Kasumi-1 (cell line): ENCODE measurements at places on chromosomes 5 and 9.

- DNase-seq: no peak
These were observed 125.1 kb downstream of the KCNIP1 start for GRCh38 chr5:170628691-170629565.

DNA sequence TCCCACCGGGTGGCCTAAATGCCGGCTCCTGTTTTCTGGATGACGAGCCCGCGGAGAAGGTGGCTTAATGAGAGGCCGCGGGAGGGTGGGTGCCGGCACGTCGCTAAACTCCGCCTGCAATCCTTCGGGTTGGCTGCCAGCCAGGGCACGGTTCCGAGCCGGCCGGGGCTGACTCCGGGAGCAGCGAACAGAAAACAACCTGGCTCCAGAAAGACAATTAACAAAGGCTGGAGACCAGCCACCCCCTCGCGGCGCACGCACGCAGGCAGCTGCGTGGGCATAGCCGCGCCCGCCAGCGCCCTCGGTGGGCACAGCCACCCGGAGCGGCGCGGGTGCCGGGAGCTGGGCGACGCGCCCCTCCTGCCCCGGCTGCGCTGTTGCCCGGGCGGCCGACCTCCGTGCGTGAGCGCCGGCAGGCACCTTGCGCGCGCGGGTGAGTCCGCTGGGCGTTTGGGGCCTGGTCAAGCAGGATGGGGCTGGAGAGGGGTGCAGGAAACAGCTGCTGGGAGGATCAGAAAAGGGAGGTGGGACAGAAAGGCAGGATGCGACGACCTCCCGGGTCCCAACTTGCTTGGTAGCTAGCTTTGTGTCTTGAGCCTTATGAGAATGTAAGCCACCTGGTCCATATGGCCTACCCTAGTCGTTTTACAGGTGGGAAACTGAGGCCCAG lies at the start of gene ARHGEF37:
Gene ARHGEF37, plus strand, starts transcription at position 307 of the 670 bp plus-strand sequence. CDS start 16,272 bp downstream, outside the sequence.
- DNase-seq: no peak

- DNase-seq: no peak
These were observed 79.3 kb upstream of the ITGA1 start for GRCh38 chr5:52708463-52708862.

- no peak for DNase-seq
These were observed 37.3 kb upstream of the ZNF622 start for GRCh38 chr5:16502866-16503265.

GRCh38 chr5:51651889-51652288 lies 268.6 kb downstream of the ISL1 start:
- no peak for DNase-seq

DNA sequence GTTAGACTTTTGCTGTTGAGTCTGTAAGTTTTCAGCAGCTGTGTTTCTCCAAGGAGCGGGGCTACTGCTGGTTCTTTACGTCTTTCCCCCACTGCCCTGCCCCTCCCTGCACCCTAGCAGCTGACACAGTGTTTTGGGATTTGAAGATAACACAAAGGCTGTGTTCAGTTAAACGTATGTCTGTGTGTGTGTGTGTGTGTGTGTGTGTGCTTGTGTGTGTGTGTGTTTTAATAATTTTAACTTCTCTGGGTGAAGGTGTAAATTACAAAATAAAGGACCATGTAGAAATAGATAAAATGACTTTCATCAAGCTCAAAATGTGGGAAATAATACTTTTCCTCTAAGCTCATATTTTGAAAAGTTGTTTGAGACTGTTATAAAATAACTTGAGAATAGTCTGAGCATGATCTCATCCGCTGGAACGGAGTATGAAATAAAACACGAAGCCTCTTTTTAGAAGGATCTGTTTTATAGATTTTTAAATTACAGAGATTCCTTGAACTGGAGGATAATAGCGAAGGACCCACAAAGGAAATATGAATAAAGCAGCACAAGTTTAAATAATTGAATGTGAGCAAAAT lies 10.9 kb downstream of the ABL1 start:
- DNase-seq: no peak

DNA sequence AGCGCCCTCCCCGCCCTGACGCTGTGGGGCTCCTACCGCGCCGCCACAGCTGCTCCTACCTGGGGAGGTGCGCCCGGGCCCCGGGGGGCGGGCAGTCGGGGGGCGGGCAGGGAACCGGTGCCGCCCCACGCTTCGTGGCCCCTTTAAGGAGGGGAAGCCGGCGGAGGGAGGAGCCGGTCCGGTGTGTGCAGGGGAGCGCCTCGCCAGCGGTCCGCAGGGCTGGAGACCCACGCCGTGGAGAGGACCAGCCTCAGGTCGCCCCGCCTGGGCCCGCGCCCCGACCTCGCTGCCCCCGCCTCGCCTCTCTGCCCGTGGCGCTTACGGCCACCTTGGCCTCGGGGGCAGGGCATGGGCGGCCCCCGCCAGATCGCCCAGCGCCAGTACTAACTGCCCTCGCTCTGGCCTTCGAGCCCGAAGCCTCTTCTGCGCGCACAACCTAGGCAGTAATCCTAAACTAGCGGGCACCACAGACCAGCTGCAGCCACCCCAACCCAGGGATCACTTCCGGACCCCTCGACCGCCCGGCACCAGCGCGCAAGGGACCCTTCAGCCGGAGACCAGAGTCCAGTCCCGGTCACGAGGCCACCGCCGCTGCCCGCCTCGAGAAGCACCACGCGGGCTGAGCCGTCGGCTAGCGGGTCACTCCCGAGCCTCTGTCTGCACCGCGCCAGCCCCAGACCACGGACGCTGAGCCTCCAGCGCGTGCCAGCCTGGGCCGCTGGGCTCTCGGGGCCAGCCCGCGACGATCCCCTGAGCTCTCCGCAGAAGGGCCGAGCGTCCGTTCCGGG lies at the start of gene FOXE1:
Gene FOXE1, plus strand, starts transcription at position 171 of the 788 bp plus-strand sequence. CDS start 689 bp downstream, outside the sequence.
- no peak for DNase-seq

DNA sequence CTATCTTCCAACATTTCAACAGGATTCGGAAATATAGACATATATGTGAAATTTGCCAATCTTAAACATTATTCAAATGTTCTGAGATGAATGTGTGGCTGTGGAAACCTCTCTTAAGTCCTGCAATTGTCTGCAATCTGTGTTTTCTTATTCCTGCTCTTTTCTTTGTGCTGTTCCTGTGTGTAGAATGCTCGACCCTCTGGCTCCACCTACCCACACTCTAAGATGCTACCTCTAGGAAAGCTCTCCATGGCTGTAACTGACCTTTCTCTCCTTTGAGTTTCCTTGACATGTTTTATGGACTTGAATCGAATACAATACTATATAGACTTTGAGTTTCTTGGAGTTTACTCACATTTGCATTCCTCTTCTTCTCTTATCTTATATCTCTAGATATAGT lies 120.6 kb upstream of the ASTN2 start:
- no peak for DNase-seq

DNA sequence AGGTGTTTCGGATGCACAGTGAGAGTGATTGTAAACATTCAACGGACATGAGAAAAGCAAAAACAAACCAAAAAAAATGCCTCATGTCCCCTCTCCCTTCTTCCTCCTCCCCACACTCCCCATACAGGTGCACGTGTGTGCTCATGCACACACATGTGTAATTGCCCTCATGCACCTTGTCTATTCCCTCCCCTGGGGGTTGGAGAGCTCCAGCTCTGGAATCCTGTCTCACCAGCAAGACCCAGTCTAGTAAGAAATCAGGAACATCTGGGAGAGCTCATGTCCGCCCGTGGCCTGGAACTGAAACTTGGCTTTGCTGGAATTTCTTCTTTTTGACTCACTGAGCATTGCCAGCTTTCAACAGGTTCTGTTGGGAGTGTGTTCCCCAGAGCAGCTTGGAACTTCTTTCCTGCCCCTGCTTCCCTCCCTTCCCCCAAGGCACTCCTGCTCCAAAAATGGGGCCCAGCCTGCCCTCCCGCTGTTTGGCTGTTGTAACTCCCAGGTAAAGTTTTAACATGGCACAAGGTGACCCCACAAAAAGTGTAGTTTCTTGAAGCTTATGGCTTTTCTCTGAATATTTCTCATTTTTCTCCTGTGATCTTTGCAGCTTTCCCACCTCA lies 190.1 kb downstream of the NR3C1 start:
- DNase-seq: no peak

GRCh38 chr5:176800024-176800423 lies 10.3 kb upstream of the UNC5A start:
- DNase-seq: no peak

DNA sequence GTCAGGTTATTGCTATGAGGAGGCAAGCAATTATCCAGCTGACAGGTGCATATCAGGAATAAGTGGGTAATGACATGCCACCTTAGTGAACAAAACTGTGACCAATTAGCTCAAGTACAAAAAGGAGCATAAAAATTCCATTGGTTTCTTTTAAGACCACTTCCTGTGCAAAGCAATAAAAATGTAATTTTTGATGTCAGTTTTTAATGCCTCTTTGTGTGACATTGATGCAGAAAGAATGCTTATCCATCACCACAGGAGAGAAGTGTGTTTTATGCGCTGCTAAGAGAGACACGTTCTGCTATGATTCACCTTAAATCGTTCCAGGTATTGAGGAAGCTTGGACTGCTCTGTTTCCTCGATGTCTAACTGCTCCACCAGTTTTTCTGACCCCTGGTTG lies 96.7 kb downstream of the MRPS27 start:
- DNase-seq: no peak

DNA sequence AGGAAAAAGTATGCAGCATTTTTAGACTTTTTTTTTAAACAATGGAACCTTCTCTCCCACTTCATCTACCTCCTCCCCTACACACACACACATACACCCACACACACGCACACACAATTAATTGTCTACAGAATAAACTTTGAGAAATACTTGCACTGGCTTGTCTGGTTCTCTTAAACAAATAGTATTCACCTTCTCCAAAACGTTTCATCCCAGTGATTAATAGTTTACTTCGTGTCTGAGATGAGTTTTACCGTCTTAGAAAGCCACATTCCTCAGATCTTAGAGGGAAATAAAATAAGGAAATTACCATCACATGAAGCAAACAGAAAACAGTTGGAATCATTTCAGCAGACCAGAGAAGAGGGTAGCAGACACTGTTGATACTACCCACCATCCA lies 570.6 kb upstream of the CLINT1 start:
- no peak for DNase-seq

DNA sequence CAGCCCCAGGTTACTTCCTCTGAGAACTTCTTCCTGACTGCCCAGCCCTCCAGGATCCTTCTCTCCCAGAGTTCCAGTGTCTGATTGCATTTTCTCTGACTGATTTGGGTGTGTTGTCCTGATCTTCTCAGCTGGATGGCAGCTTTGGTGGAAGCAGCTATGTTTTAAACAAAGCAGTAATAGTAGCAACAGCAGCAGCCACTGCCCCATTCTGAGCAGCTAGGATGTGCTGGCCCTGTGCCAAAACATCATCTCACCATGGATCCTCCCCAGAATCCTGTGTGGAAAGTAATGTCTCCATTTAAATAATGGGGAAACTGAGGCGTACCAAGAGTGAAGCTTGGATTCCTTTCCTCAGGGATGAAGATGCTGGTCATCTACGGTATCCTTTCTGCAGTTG lies 46.4 kb upstream of the PSD2 start:
- DNase-seq: no peak

DNA sequence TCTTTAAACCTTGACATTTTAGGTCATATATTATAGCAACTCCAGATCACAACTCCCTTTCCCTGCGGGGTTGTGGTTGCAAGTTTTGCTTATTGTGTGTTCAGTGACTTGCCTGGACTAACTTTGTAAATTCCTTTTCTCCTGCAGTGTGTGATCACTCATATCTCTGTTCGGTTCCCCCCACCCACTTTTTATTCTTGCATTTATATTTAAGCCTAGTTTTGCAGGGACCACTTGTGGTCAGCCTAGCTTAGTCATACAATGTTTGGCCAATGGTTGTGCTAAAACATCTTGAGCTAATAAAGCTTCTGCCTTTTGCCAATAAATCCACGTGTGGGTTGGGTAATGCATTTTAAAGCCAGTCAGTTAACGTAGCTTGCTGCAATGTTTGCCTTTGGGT lies 146.5 kb upstream of the IRX4 start:
- DNase-seq: no peak

DNA sequence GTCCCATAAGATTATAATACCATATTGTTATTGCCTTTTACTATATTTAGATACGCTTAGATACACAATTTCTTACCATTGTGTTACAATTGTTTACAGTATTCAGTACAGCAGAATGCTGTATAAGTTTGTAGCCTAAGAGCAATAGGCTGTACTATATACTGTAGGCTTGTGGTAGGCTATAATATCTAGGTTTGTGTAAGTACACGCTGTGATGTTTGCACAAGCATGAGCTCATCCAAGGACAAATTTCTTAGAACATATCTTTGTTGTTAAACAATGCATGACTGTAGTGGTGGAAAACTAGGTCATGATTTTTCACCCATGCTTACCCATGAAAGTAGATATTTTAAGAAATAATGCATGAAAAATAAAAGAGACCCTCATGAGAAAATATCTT lies 509.4 kb upstream of the CDH18 start:
- DNase-seq: no peak
